ENCODE measurements at places on chromosomes 6 and 20. TPM values are rescaled to one million over a fixed set of nuclear protein-coding genes. Genes with fewer than 3 reads are reported as not detected.

DNA sequence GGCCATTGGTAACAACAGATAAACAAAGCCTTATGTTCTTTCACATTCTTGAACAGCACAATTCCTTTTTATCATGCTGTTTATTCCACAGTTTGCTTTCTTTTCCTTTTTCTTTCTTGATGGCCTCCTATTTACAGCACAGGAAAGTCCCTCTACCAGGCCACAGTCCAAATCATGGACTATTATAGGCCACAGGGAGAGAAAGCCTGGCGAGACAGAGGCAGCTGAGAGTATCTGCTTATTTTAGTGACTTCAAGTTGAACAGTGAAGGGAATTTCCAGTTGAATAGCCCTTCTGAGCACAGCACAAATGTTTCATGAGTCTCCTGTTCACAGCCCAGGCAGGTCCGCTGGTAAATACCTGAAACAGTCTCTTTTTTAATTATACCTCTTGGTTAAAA lies 263.7 kb upstream of the ARID1B start:
- no peak overlapping the region for H3K27ac ChIP-seq
- H3K4me1 ChIP-seq = no peaks in the 10 kb centered on the region
- no peaks in the 10 kb centered on the region for H3K27me3 ChIP-seq
- H3K36me3 ChIP-seq = no peaks in the 10 kb centered on the region
- H3K4me3 ChIP-seq = no peak overlapping the region

- no peak overlapping the region for H3K27ac ChIP-seq
- no peaks in the 10 kb centered on the region for H3K27me3 ChIP-seq
- H3K4me3 ChIP-seq = no peak overlapping the region
- H3K4me1 ChIP-seq = peaks cover 5% of the 10 kb centered on the region
- no peaks in the 10 kb centered on the region for H3K36me3 ChIP-seq
- DNase-seq = no peak
Measured at GRCh38 chr20:59820204-59821041, 113.0 kb downstream of the SYCP2 start.

DNA sequence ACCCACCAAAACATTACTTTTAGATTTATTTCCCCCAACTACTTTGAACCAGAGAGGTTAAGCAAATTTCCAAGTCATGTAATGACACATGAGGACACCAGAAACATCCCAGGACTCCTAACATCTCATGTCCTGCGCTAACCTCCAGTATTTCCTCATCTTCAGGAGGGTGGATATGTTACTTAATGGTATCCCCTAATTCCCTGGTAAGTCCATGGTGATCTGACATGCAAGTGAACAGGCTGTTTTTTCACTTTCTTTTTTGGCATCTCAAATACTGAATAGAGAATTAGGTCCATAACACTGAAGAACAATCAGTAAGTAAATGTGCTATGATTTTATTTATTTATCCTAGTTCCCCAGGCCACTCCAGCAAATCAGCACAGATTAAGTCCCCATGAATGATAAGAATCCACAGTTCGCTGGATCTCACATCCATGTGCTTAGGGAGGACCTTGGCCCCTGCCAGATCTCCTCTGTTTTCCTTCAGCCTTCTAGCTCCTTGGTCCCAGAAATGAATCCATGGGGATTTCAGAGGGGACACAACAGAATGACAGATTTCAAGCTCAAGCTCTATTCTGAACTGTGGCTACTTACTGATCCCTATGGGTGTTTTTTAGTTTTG lies 334.6 kb downstream of the CDC5L start:
- no peaks in the 10 kb centered on the region for H3K27me3 ChIP-seq
- no peak overlapping the region for H3K4me3 ChIP-seq
- no peaks in the 10 kb centered on the region for H3K36me3 ChIP-seq
- no peaks in the 10 kb centered on the region for H3K4me1 ChIP-seq
- no peak for DNase-seq

- no peaks in the 10 kb centered on the region for H3K36me3 ChIP-seq
- no peak for DNase-seq
- no peaks in the 10 kb centered on the region for H3K27me3 ChIP-seq
- no peak overlapping the region for H3K27ac ChIP-seq
- H3K4me1 ChIP-seq = no peaks in the 10 kb centered on the region
Measured at GRCh38 chr20:60292001-60292520, 333.8 kb downstream of the CDH26 start.

GRCh38 chr6:81999270-81999669 lies 246.8 kb upstream of the TENT5A start:
- H3K4me3 ChIP-seq = no peak overlapping the region
- H3K4me1 ChIP-seq = no peaks in the 10 kb centered on the region
- no peak overlapping the region for H3K27ac ChIP-seq
- DNase-seq = no peak

DNA sequence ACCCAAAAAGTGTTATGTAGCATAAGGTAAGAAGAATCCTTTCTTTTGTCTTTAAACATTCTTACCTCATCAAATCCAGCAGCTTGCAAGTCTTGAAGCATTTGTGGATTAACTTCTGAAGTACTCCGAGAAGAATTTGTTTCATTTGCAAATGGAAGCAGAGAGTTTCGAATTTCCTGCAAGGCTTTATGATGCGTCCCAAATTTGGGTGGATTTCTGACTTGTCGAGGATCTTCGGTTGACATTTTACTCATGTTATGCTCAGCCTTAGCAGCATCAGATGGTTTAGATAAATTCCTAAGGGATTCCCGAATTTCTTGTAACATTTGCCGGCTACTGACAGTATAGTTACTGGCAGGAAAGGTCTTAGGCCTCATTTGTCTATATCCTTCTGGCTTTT lies 16.2 kb downstream of the LATS1 start:
- no peaks in the 10 kb centered on the region for H3K27me3 ChIP-seq
- no peak overlapping the region for H3K4me3 ChIP-seq
- H3K4me1 ChIP-seq = peaks cover 21% of the 10 kb centered on the region
- H3K36me3 ChIP-seq = peaks cover 16% of the 10 kb centered on the region
- no peak overlapping the region for H3K27ac ChIP-seq

DNA sequence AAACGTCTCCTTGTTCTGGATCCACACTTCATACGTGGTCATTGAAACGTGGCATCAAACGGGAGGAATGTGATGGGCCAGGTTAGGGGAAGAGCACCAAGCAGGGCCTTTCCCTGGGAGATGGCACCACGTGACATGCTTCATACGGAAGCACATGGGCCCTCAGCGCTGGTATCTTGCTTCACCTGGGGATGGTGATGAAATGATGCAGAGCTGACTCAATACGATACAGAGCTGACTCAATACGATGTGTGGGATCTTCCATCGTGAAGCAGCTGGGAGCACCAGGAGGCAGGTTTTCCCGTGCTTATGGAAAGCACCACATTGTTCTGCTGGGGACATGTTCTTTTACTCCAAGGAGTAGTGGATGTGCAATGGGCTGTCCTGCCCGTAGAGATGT lies 22.5 kb upstream of the TAGAP start:
- no peaks in the 10 kb centered on the region for H3K27me3 ChIP-seq
- H3K27ac ChIP-seq = no peak overlapping the region
- peaks cover 15% of the 10 kb centered on the region for H3K4me1 ChIP-seq
- no peak overlapping the region for H3K4me3 ChIP-seq

DNA sequence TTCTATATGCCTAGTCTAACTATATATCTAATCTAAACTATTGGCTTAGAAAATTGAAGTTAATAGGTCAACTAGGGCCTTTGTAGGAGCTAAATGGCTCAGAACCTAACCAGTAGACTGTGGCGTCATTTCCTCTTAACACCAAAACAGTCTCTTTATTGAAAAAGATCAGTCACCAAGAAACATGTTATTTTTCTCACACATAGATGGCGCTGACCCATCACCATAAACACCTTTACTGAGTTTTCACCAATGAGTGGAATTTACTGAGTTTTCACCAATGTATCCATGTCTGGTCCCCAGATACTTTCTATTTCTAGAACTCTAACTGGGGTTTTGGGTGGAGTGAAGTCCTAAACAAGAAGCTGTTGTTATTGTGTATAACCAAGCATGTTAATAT lies 636.0 kb downstream of the BCKDHB start:
- H3K27ac ChIP-seq = no peak overlapping the region
- no peaks in the 10 kb centered on the region for H3K4me1 ChIP-seq
- H3K27me3 ChIP-seq = no peaks in the 10 kb centered on the region
- H3K36me3 ChIP-seq = no peaks in the 10 kb centered on the region
- DNase-seq = no peak
- H3K4me3 ChIP-seq = no peak overlapping the region

DNA sequence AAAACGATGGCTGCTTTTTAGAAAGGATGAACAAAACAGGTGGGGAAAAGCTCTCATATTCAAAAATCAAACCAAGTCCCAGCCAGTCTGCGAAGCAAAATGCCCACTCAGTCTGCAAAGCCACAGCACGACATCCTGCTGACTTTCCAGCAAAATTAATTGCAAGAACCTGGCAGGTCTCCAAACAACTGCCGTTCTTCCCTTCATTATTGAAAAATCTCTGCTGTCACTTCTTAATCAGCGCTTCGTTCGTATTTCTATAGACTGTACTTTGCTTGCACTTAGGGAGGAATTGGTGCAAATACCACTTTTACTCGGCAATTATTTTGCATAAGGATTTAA lies 222.4 kb downstream of the CBLN4 start:
- H3K4me1 ChIP-seq = no peaks in the 10 kb centered on the region
- no peak for DNase-seq
- no peaks in the 10 kb centered on the region for H3K27me3 ChIP-seq
- H3K27ac ChIP-seq = no peak overlapping the region

GRCh38 chr20:32123088-32123487 lies 13.6 kb downstream of the TM9SF4 start:
- no peak for DNase-seq
- no peaks in the 10 kb centered on the region for H3K27me3 ChIP-seq
- H3K4me3 ChIP-seq = no peak overlapping the region
- no peak overlapping the region for H3K27ac ChIP-seq

DNA sequence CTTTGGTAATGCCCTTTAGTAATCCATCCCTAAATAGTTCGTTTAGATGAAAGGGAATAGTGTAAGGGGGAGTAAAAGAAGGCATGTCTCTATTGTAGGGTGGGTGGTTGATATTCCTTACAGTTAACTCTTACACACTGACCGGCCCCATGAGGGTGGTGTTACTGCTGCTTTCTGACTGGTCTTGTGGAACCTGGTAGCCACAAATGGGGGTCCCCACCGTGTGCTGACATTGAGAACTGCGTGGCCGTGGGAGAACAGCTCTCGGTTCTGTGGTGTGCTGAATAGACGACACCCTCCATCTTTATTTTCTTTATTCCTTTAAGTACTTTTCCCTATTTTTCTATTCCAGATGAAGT lies 19.3 kb downstream of the MRAP2 start:
- H3K27ac ChIP-seq = no peak overlapping the region
- no peak for DNase-seq
- no peak overlapping the region for H3K4me3 ChIP-seq
- no peaks in the 10 kb centered on the region for H3K4me1 ChIP-seq

DNA sequence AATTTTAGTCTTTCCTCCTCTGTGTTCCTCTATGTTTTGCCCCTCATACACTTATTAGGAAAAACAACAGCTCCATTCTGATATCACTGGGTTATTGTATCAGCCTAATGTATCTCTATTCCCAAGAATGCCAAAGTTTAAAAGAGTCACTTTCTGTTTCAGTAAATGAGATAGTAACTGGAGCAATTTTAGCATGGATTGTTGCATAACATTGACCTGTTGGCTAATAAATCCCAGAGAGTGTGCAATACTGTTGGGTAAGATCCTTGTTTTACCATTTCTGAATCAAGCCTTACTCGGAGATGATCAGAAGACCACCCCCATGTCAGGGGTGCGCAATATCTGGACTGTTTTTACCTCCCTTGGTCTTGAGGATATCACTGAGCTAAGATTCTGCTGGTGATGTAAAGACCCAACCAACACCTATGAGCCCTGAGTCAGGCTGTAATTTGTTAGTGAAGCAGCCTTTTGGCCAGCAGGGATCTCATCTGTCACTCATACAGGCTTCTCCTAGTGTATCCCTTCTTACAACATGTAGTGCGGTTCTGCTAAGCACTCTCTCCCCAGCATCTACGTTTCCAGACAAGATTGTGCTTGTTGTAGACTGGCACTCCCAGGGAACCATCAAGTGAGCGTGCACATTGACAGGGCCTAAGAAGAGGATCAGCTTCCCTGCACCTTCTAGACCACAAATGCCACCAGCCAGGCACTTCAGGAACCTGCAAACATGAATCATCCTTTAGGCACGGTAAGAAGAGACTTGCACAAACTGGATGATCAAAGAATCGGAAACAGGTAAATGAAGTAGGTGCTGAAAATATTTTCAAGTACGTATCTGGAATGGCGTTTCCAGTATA lies 11.5 kb upstream of the IPCEF1 start:
- H3K36me3 ChIP-seq = no peaks in the 10 kb centered on the region
- no peak overlapping the region for H3K4me3 ChIP-seq
- H3K4me1 ChIP-seq = no peaks in the 10 kb centered on the region
- no peaks in the 10 kb centered on the region for H3K27me3 ChIP-seq

DNA sequence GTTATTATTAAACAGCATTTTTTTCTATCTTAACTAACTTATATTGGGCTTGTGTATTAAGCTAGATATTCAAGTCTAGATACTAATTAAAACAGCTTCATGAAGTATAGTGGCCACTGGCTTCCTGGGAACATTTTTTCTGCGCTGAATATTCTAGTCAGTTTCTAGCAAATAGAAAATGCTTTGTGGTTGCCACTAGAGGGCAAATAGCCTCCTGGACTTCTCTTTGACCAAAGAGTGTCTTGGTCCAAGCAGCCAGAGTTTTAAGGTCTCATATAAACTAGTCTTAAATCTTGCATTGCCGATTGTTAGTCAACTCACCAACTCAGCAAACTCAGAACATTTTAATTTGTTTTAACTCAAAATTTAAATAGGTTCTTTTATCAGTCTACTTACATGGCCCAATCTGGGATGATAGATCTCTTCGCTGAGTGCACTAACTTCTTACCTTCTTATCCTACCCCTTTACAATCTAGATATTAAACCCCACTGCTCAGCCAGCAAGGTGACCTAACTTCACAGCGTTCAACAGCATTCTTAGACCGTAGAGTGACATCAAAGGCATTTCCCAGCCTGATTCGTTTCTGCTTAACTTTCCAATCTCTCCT lies 24.6 kb upstream of the ID4 start:
- H3K36me3 ChIP-seq = no peaks in the 10 kb centered on the region
- H3K27me3 ChIP-seq = no peaks in the 10 kb centered on the region
- no peak for DNase-seq
- H3K4me3 ChIP-seq = no peak overlapping the region
- H3K4me1 ChIP-seq = no peaks in the 10 kb centered on the region

DNA sequence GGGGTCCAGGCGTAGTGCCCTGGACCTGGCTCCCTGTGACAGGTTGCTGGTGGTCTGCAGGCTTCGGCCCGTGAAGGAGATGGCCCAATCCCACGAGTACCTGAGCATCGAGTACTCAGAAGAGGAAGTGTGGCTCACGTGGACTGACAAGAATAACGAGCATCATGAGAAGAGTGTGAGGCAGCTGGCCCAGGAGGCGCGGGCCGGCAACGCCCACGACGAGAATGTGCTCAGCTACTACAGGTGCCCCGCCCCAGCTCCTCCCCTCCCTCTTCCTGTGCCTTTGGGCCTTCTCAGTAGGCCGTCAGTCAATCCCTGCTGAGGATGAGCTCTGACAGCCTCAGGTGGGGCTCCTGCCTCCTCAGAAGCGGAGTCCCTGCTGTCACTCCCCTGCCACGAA lies 42.6 kb downstream of the UQCC2 start:
- H3K27me3 ChIP-seq = no peaks in the 10 kb centered on the region
- peaks cover 5% of the 10 kb centered on the region for H3K4me1 ChIP-seq
- peak overlapping the region; percentile 36 for H3K27ac ChIP-seq
- peaks cover 98% of the 10 kb centered on the region for H3K36me3 ChIP-seq
- peak; percentile 81 for DNase-seq
- H3K4me3 ChIP-seq = no peak overlapping the region

GRCh38 chr6:56708810-56709597 lies 66.3 kb upstream of the DST start:
- no peaks in the 10 kb centered on the region for H3K4me1 ChIP-seq
- H3K4me3 ChIP-seq = no peak overlapping the region
- H3K36me3 ChIP-seq = no peaks in the 10 kb centered on the region
- no peak overlapping the region for H3K27ac ChIP-seq
- H3K27me3 ChIP-seq = no peaks in the 10 kb centered on the region

Gene SLC24A3
- total RNA-seq = 7.9 TPM

Gene PHACTR1
- 91.0 TPM for total RNA-seq

Gene MAP3K5
- 32.0 TPM for total RNA-seq

Measured in lower lobe of right lung (tissue), 2 donors.